ENCODE measurements at places on chromosomes 3 and 15. TPM values are rescaled to one million over a fixed set of nuclear protein-coding genes. Genes with fewer than 3 reads are reported as not detected.

- DNase-seq: no peak
Observed at GRCh38 chr3:165805946-165806561, 31.2 kb downstream of the BCHE start.

The GPR15 gene
- total RNA-seq: 2.9 TPM

GRCh38 chr3:108202834-108203233, 19.4 kb downstream of the IFT57 start:
- DNase-seq: no peak

DNA sequence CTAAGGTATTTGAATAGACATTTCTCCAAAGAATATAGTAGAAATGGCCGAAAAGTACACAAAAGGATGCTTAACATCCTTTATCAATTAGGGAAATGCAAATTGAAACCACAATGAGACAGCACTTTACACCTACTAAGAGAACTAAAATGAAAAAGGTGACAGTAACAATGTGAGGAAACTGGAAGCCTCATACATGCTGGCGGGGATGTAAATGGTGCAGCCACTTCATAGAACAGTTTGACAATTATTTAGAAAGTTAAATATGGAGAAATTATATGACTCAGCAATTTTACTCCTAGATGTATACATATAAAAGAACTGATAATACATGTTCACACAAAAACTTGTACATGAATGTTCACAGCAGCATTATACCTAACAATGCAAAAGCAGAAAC, 13.4 kb downstream of the SPICE1 start:
- DNase-seq: no peak

The MEX3B gene
- 0.72 TPM for total RNA-seq

- DNase-seq: no peak
Observed at GRCh38 chr15:100889385-100890050, 9.9 kb downstream of the ALDH1A3 start.

DNA sequence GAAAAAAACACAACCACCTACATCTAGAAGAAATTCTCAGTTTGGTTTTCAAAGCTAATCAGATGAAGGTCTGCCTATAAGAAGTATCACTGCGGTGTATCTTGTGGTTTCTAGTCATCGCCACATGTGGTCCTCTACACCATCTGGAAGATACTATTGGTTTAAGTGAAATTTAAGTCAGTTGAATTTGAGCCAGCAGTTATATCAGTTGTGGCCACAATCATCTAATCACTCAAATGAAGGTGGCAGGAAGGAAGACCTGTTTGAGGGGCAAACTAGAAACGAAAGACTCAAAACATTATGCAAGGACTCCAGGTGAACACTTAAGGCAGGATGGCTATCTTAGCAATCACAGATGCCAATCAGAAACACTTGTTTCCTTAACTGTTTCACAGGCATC, 48.7 kb downstream of the ETV5 start:
- DNase-seq: no peak

The ANKUB1 gene
- not detected for total RNA-seq

DNA sequence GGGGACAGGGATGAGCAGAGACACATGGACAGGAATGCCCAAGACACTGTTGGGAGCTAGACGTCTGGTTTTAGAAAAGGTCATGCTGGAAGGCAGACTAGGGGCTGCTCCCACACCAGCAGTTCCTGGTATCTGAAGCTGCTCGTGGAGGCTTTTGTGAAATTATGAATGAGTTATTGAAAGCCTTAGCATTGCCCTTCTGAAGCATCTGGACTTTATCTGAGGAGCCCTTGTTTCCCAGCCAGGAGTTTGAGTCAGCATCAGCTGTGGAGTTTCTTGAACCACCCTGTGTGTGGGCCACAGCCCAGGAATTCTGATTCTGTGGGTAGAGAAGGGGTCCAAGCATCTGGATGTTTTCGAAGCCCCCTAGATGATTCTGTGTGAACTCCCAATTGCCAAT, 258.7 kb downstream of the SLCO3A1 start:
- DNase-seq: no peak

DNA sequence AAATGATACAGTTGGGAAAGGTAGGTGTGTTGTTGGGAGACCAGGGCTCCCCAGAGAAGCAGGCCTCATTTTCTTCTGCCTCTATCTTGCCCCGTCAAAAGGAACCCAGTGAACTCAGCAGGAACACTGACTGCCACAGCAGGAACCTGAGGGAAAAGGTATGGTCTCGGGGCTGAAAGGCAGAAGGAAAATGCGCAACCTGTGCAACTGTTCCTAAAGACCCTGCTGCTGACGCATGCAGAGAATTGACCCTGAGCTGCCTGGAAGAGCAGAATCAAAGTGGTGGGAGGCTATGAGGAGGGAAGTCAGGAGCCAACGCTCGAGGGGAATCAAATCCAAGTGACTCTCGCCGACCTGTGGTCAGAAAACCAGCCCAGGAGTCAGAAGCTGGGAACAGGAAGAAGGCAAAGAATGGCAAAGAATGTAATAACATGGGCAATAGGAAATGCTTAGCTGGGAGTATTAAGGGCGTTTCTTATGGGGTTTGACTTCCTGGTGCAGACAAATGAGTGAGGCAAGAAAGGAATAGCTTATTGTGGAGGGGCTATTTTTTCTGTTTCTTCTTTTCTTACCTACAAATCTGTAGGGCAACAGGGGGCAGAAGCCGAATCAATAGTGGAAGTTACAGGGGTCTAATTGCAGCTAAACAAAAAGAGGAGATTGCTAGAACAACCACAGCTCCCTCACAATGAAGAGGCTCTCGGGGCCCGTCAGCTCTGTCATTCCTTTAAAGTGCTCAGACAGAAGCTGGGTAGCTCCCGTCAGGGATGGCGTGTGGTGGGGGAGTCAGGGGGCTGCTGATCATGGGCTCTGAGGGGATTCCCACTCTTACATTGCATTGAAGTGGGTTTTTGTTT, 65.4 kb upstream of the DLG1 start:
- no peak for DNase-seq

GRCh38 chr3:40886660-40887425, 312.5 kb upstream of the CTNNB1 start:
- DNase-seq: no peak

The TLR9 gene
- 0.25 TPM for total RNA-seq

GRCh38 chr3:184600685-184601377, 39.2 kb downstream of the EPHB3 start:
- DNase-seq: no peak

DNA sequence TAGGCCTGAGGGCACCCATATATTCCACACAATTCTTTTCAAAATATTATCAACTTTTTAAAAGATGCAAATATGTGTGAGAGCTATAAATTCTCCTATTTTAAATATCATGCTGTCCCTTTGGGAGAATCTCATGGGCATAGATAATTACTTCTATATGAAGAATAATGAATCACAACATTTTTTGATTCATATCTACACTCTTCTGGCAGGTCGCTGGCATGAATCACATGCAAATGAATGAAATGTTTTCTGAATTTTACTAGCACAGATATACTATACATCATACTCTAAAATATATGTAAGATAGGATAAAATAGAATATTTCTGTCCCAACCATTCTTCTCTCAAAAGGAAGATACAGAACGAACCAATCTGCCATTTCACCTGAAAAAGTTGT, 277.7 kb upstream of the KCNH8 start:
- no peak for DNase-seq
